ENCODE measurements at places on chromosomes 1 and 21. TPM values are rescaled to one million over a fixed set of nuclear protein-coding genes. Genes with fewer than 3 reads are reported as not detected.

Gene DMBX1
- not detected for total RNA-seq

Gene KCNJ10
- not detected for total RNA-seq

Gene AADACL4
- total RNA-seq: not detected

Gene TRIM58
- 0.43 TPM for total RNA-seq

Gene ERICH3
- not detected for total RNA-seq

Gene IFNAR1
- 35.8 TPM for total RNA-seq

Gene LRIG2
- 34.4 TPM for total RNA-seq

Gene DOP1B
- total RNA-seq: 12.2 TPM

Gene CD160
- total RNA-seq: not detected

Gene CD1E
- total RNA-seq: not detected

Gene MTARC1
- 3.4 TPM for total RNA-seq

Gene TMEM61
- total RNA-seq: not detected

Gene CFAP45
- 1.1 TPM for total RNA-seq

Gene C8A
- not detected for total RNA-seq

Gene SH3BP5L
- total RNA-seq: 23.9 TPM

Gene HRNR
- total RNA-seq: not detected

Gene RGS1
- total RNA-seq: not detected

Gene TIMM17A
- total RNA-seq: 80.7 TPM

Gene MNDA
- not detected for total RNA-seq

Gene TIE1
- total RNA-seq: 472 TPM

Gene FCAMR
- total RNA-seq: not detected

Gene BSND
- not detected for total RNA-seq

Gene VASH2
- total RNA-seq: 0.14 TPM

All from thoracic aorta endothelial cell (primary cell).